ENCODE measurements at places on chromosomes 3 and 15.
A peak's percentile ranks its signal among the peaks of the same experiment; 100 is the strongest.

DNA sequence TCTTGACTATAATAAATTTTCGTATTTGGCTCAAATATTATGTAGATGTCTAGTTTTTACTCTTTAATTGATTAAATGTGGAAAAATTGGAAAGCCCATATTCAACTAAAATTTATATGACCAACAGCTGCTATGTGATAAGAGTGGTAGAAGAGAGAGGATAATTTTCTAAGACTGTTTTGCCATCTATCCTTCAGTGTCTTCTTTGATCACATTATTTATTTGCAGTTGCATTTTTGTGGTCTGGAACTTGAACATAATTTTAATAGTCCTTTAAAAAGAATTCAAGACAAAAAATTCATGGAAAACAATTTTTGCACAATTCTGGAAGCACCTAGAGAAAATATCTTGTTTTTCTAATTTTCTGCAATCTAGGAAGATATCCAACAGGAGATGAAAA, 213.3 kb upstream of the THBS1 start:
- no peak for DNase-seq

GRCh38 chr3:171776839-171777583, 33.3 kb downstream of the PLD1 start:
- no peak for DNase-seq

DNA sequence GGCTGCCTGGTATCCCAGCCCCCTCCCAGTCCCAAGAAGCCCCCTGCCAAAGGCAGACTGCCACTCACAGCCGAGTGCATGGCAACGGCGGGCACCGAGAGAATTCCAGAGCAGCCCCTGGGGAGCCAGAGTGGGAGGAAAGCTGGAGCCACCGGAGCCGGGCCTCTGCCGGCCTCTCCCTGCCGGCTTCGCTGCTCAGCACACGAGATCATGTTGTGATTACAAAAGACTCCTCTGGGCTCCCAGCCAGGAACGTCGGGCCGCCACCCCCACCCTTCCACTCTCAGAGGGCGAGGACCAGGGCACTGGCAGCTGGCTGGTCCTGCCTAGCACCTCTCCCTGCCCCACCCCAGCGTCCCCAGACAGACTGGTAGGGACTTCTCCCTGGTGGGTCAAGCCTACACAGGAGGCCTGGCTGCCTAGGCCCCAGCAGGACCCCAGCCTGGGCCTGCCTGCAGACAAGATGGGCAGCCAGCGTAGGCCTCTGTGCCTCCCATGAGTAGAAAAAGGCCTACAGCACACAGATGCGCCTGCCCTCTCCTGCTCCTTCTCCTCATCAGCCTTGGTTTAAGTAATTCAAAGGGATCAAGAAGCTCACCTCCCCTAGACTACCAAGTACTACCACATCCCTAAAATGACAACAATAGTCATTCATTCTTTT, at the start of gene CCDC9B:
TSS of gene CCDC9B (minus strand) at position 200 of the 661 bp plus-strand sequence. CDS start at position 80, 120 bp downstream.
- DNase-seq: peak; percentile 63

DNA sequence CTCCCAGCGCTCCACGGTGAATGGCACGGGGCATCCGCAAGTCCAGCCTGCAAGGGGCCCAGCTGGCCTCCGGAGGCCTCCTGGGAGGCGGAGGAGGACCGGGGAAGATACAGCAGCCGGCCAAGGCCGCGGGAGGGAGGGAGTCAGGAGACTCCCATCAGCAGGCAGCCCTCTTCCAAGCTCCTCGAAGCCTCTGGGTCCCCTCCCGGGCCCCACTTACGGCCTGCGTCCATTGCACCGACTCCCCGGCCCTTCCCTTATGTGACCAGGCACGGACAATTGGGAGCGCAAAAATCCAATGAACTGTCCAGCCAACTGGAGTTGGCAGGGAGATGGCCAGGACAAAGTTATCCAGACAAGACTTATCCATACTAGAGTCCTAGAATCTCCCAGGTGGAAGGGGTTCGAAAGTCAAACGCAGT, 668 bp downstream of the MFGE8 start:
- DNase-seq: peak; percentile 46

- DNase-seq: no peak
Measured at GRCh38 chr3:123719862-123720453, 135.1 kb upstream of the HACD2 start.

DNA sequence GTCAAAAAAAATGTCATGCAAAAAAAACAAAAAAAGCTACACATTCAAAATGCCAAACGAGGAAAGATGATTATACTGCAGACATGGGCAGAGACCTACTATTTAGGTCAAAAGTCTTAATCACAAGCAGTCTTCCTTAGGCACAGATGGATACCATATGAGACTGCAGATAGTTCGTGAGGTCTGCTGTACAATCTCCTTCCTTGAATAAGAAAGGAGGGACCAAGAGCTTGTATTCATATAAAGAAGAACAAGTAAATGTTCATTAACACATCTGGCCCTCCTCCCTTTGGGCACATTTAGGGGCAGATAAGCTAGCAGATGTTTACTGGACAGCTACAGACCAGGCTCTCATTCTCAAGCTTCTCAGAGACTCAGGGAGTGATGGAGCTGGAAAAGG, 45.3 kb downstream of the ANXA2 start:
- DNase-seq: no peak

- no peak for DNase-seq
Measured at GRCh38 chr3:24017305-24017704, 72.2 kb downstream of the NR1D2 start.

- no peak for DNase-seq
Measured at GRCh38 chr15:68599560-68600071, 20.8 kb downstream of the CORO2B start.

GRCh38 chr3:114299421-114299820, 5.6 kb downstream of the TIGIT start:
- peak; percentile 12 for DNase-seq
